Placental epithelial cell (primary cell): ENCODE measurements at places on chromosomes 13 and 19. TPM values are rescaled to one million over a fixed set of nuclear protein-coding genes. Genes with fewer than 3 reads are reported as not detected.

The NCR1 gene
- not detected in 2 replicates for total RNA-seq

The PGLYRP2 gene
- total RNA-seq, result not detected in 2 replicates

The HSPH1 gene
- 31.8 and 35.1 TPM in 2 replicates for total RNA-seq

The CD209 gene
- not detected in 2 replicates for total RNA-seq

The HIPK4 gene
- 0.22 and 0.39 TPM in 2 replicates for total RNA-seq

The PGLYRP1 gene
- not detected in 2 replicates for total RNA-seq

The ZNF845 gene
- 10.3 and 11.4 TPM in 2 replicates for total RNA-seq

The PTGER1 gene
- total RNA-seq, result 0.79 and 1.7 TPM in 2 replicates

The CACNA1A gene
- under 0.01 and 0.39 TPM in 2 replicates for total RNA-seq

The FCHO1 gene
- total RNA-seq, result 1.6 and 2.0 TPM in 2 replicates

The SMIM24 gene
- not detected in 2 replicates for total RNA-seq

The LRRC63 gene
- total RNA-seq, result under 0.01 TPM in 1 of 2 replicates, not detected in the other

The CACNG7 gene
- total RNA-seq, result not detected in 2 replicates

The PPP1R15A gene
- 28.7 and 75.8 TPM in 2 replicates for total RNA-seq

The IFNL1 gene
- total RNA-seq, result not detected in 2 replicates

The GDF15 gene
- total RNA-seq, result 1.4 and 4.7 TPM in 2 replicates

The PLEKHF1 gene
- 2.0 and 4.0 TPM in 2 replicates for total RNA-seq

The ADGRE2 gene
- total RNA-seq, result 3.1 and 3.9 TPM in 2 replicates

The PRSS57 gene
- total RNA-seq, result not detected in 2 replicates

The HRC gene
- total RNA-seq, result 0.11 and 0.39 TPM in 2 replicates

The MTUS2 gene
- 3.8 and 7.9 TPM in 2 replicates for total RNA-seq

The HIF3A gene
- total RNA-seq, result 22.1 and 116 TPM in 2 replicates

The UQCR11 gene
- 37.4 and 43.6 TPM in 2 replicates for total RNA-seq

The KIR3DL1 gene
- total RNA-seq, result not detected in 2 replicates

The FPR3 gene
- not detected in 2 replicates for total RNA-seq

The SYCN gene
- total RNA-seq, result not detected in 2 replicates

The NUCB1 gene
- 169 and 326 TPM in 2 replicates for total RNA-seq

The OXGR1 gene
- total RNA-seq, result not detected in 2 replicates

The SLITRK6 gene
- total RNA-seq, result 155 and 272 TPM in 2 replicates

The DAPK3 gene
- 80.1 and 162 TPM in 2 replicates for total RNA-seq

The PPP1R37 gene
- total RNA-seq, result 34.2 and 42.2 TPM in 2 replicates

The MADCAM1 gene
- total RNA-seq, result 0.11 and 0.79 TPM in 2 replicates

The F2RL3 gene
- not detected in 2 replicates for total RNA-seq

The PSG6 gene
- total RNA-seq, result 0.43 TPM in 1 of 2 replicates, not detected in the other

The ZNF726 gene
- 4.1 and 5.9 TPM in 2 replicates for total RNA-seq

The ALKBH7 gene
- total RNA-seq, result 71.4 and 73.0 TPM in 2 replicates

The PLIN5 gene
- total RNA-seq, result not detected in 2 replicates

The APOC1 gene
- 0.79 TPM in 1 of 2 replicates, not detected in the other for total RNA-seq

The PPAN gene
- 20.4 and 31.2 TPM in 2 replicates for total RNA-seq

The SULT2B1 gene
- total RNA-seq, result 0.54 and 0.79 TPM in 2 replicates

The MEF2B gene
- 0.39 TPM in 1 of 2 replicates, not detected in the other for total RNA-seq

The CLDND2 gene
- not detected in 2 replicates for total RNA-seq

The NKPD1 gene
- 2.9 and 5.9 TPM in 2 replicates for total RNA-seq

The DCLK1 gene
- 0.11 and 0.39 TPM in 2 replicates for total RNA-seq

The CEACAM3 gene
- not detected in 2 replicates for total RNA-seq

The BRME1 gene
- 0.79 and 0.87 TPM in 2 replicates for total RNA-seq
